Activated CD8-positive, alpha-beta memory T cell treated with anti-CD3 and anti-CD28 coated beads for 4 hours (primary cell): ENCODE measurements at places on chromosomes 6 and 20.

DNA sequence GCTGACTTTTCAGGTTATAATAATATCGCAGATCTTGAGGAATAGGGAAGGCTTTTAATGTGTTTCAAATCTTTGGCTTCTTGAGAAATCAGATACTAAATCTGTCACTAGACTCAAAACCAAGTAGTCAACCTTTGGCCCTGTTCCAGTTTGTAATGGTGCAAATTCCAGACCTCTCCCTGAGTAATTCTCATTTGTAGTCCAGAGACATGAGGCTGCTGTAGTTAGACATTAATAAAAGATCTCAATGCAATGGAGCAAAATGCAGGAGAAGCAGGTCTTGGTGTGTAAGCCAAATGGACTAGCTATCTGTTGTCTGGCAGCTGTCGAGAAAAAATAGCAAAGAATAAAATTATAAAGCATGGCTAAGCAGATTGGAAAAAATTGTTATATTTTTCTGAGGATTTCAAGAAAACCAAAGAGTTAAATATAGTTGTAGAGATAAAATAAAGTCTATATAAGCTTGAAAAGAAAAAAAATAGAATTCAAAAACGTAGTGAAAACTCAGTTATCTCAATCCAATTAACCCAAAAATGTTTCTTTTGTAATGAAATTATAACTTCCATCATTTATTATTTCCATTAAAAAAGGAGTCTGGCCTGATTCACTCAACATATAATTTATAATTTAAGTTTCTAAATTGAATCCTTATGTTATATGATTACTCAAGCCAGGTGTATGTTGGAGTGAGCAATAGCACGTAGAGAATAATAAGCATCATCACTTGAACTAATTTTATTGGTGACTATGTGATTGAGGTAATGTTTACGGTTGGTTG, 161.5 kb upstream of the ADGRB3 start:
- DNase-seq = no peak

GRCh38 chr6:93048381-93048780, 371.0 kb downstream of the EPHA7 start:
- DNase-seq = no peak

- DNase-seq = no peak
Measured at GRCh38 chr20:61573415-61574305, 321.6 kb downstream of the CDH4 start.

GRCh38 chr6:170000071-170000843, 248.8 kb downstream of the ERMARD start:
- no peak for DNase-seq

- no peak for DNase-seq
Measured at GRCh38 chr6:159817951-159818739, 18.1 kb downstream of the PNLDC1 start.

DNA sequence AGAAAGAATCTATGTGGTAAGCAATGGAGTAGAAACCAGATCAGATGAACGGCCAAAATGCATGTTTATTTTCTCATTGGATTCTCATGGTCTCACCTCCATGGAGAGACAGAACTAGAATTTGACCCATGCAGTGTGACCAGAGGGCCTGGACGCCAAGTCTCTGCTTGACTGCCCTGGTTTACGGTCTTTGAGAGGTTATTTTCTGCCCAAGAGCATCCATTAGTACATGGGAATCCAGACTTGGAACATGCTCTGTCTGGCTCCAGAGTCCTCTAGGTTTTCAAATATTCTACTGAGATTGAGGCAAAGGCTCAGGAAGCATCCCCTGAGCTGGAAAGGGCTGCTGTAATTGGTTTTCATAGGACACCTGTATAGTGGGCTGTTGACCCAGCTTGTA, 45.5 kb upstream of the UST start:
- no peak for DNase-seq

DNA sequence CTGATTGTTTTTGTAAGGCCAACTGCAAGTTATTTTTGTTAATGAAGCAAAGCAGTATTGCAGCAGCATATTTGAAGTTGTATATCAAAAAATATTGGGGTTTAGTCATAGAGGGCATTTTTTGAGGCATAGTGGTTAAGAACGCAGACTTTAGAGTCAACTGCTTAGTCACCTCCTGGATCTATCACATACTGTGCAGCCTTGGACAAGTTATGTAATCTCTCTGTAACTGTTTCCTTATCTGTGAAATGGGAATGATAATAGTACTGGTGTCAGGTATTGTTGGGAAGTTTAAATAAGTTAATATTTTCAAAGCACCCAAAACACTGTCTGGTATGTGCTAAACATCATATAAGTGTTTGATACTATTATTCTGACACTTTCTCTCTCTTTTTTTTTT, 27.2 kb upstream of the EFHC1 start:
- no peak for DNase-seq

DNA sequence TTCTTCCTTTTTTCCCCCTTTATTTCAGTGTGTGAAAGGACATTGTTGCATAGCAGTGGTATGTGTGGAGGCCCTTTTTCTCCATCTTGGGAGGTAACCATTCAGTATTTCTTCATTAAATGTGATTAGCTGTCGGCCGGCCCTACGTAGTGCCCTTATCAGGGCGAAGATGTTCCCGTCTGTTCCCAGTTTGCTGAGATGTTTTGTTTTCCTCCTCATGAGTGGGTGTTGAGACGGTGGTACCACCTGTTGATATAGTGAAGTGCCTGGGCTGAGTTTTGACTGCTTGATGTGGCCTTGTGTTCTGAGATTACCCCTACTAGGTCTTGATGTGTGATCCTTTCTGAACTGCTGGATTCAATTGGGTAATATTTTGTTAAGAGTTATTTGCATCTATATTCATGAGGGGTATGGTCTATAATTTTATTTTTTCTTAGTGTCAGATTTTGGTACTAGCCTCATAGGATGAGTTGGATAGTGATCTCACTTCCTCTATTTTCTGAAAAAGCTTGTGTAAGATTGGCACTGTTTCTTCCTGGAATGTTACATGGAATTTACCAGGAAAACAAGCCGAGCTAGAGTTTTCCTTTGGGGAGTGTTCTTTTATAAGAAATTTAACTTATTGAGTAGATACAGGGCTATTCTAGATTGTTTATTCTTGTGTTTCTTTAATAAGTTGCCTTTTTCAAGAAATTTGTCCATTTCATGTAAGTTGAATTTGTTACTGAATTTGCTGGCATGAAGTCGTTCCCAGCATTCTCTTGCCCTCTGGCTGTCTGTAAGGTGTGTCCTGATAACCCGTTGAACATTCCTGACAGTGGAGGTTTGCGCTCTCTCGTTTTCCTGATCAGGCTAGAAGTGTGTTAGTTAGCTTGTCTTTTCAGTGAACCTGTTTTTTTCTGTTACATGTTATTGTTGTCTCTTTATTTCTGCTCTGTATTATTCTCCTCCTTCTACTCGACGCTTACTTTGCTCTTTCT, 4.3 kb downstream of the MTG2 start:
- no peak for DNase-seq
